RKO (cell line): ENCODE measurements at places on chromosomes 1 and 21.
A peak's percentile ranks its signal among the peaks of the same experiment; 100 is the strongest.

- no peak for DNase-seq
Observed at GRCh38 chr1:207284209-207284897, 37.1 kb upstream of the CD55 start.

- peak; percentile 32 for DNase-seq
Observed at GRCh38 chr1:2468041-2468472, 8.0 kb upstream of the PLCH2 start.

DNA sequence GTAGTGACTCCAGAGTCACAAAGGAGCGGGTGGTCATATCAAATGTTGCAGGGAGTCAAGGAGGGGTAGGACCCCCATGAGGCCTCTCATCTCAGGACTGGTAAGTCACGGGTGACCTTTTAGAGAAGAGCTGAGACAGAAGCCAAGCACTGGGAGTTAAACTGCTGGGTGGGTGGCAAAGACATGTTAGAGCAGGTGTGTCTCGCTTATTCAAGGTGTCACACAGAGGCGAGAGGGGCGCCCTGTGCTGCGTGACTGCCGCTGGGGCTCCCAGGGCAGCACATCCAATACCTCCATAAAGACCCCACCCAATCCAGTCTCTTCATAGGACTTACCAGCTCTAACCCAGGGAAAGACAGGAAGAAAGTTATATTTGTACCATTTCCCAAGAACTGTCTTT lies 15.2 kb downstream of the CASQ2 start:
- no peak for DNase-seq

- DNase-seq, result no peak
Observed at GRCh38 chr1:206678490-206678889, 6.2 kb upstream of the MAPKAPK2 start.

GRCh38 chr1:5424802-5425703 lies 567.2 kb downstream of the NPHP4 start:
- DNase-seq, result no peak

DNA sequence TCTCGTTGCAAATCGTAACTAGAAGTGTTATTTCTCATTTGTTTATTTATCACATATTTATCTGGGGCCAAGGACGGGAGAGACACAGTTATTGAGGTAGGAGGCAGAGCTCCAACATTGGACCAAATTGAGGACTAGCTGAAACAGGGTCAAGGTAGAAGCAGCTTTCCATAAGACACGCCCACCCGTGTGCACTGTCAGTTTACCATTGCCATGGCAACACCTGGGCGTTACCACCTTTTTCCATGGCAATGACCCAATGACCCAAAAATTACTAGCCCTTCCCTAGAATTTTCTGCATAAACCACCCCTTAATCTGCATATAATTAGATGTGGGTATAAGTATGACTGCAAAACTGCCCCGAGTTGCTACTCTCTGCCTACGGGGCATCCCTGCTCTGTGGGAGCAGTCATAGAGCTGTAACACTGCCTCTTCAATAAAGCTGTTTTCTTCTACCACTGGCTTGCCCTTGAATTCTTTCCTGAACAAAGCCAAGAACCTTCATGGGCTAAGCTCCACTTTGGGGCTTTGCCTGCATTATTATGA lies 72.7 kb downstream of the FBXO2 start:
- no peak for DNase-seq

DNA sequence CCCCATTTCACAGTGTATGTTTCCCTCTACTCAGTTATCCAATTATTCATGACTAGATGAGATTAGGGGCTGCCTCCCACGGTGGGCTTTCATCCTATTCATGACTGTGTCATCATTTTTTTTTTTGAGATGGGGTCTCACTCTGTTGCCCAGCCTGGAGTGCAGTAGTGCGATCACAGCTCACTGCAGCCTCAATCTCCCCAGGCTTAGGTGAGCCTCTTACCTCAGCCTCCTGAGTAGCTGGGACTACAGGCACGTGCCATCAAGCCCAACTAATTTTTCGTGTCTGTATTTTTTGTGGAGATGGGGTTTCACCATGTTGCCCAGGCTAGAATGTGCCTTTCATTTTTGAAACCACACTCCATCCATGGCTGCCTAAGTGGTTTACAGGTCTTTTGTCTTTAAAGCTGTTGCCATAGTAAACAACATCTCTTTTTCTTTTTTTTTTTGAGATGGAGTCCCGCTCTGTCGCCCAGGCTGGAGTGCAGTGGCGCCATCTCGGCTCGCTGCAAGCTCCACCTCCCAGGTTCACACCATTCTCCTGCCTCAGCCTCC lies 60.0 kb downstream of the PIK3CD start:
- DNase-seq, result no peak

DNA sequence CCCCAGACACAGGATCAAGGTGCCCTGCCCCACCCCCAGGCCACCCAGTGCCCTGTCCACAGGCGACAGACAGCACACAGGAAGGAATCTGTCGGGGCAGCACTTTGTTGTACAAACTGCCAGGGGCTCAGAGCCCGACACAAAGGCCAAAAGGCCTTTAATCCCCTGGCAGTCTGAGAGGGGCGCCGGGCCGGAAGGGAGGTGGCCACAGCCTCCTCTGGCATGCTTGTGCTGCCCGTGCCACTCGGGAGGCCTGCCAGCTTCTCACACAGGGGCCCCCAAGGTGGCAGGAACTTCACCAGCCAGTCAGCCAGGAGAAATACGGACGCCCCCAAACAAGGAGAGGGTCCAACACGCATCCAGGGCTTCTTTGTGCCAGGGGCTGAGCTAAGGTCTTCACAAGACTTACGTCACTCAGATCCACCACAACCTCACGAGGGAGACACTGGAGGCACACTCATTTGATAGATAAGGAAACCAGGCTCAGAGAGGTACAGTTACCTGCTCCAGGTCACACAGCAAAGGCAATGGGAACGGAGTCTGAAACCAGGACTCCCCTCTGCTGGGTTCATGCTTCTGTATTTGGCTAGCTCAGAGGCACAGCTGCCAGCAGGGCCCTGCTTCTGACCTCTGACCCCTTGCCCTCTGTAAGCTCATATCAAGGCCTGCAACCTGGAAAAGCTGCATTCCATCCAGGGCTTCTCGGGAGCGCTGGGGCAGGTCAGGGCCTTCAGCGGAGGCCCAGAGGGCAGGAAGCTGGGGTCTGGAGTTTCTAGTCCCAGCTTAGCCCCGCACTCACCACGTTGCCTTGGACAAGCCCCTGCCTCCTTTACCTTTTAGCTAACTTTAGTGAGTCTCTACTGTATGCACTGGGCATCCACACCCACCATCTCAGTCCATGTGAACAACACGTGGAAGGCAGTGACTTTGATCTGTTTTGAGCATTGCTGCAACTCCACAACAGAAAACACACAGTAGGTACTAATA lies 34.8 kb downstream of the HSPG2 start:
- no peak for DNase-seq

- no peak for DNase-seq
Observed at GRCh38 chr1:219433001-219433400, 179.9 kb downstream of the ZC3H11B start.

- no peak for DNase-seq
Observed at GRCh38 chr1:59504276-59504675, 207.4 kb downstream of the FGGY start.

GRCh38 chr1:168050880-168051279 lies 85.8 kb downstream of the GPR161 start:
- no peak for DNase-seq

DNA sequence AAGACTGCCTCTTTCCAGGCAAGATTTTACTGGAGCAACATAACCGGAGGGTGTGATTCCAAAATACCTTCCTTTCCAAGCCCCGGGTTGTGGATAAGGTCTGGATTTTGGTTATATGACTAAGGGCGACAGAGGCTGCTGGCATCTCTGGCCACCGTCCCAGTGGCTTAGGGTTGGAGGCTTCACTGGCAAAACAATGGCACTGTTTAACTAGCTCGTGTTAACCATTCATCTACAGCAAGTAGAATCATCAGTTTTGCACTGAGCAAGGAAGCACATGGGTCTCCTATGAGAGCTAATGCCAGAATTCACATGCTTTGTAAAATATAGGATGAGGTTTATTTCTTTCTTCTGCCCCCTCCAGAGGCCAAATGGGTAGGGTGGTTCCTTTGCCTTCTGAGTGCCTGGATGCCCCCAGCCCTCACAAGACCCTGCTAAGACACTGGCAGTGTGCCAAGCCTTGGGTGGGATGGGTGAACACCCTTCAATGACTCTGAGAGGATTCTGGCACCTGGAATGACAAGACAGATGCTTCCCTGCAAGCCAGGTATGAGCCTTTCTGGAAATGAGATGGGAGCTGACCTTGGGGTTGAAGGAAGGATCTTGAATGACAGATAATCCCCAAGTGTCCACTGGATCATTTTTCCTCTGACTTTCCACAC lies 36.8 kb downstream of the DHCR24 start:
- DNase-seq, result no peak

DNA sequence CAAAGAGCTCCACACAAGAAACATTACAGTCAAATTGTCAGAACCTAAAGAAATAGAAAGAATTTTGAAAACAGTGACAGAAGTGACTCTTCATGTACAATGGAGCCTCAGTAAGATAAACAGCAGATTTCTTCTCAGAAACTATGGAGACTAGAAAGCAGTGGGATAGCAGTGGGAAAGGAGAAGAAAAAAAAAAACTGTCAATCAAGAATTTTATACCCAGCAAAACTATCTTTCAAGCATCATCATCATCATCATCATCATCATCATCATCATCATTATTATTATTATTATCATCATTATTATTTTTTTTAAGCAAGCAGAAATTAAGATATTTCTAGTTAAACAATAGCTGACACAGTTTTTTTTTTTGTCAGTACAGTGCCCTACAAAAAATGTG lies 24.2 kb downstream of the CEP170 start:
- DNase-seq, result peak; percentile 39

DNA sequence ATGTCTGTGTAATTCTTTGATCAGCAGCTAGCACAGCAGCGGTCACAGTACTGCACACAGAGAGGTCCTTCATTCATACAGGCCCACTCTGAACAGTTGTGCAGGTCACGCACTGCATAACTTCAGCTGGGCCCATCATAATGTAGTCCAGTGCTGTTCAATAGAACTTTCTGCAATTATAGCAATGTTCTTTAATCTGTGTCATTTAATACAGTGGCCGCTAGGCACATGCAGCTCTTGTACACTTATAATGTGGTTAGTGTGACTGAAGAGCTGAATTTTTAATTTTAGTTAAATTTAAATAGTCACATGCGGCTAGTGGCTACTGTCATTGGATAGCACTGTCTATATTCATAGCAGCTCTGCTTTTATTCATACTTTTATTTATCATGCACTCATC lies 48.7 kb upstream of the NFASC start:
- DNase-seq, result no peak

DNA sequence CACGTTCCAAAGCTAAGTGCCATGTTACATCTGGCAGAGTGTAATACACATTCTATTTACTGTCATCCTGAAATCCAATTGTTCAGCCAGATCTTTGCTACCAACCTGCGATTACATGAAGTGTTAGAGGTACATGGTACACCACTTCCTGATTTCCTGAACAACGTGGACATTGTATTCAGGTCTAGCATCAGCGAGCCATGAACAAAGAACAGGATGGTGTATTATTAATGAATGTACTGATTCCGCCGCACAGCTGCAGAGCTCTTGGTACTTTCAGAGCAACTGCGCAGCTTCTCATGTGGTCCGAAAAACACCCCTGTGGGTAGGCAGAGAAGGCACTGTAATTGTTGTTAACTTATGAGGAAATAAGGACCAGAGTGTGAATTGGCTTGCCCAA lies 511.4 kb downstream of the AJAP1 start:
- DNase-seq, result no peak

- DNase-seq, result no peak
Observed at GRCh38 chr1:27336756-27337155, 5.1 kb upstream of the SYTL1 start.

GRCh38 chr1:151661751-151662150 lies 49.9 kb downstream of the SNX27 start:
- DNase-seq, result no peak

DNA sequence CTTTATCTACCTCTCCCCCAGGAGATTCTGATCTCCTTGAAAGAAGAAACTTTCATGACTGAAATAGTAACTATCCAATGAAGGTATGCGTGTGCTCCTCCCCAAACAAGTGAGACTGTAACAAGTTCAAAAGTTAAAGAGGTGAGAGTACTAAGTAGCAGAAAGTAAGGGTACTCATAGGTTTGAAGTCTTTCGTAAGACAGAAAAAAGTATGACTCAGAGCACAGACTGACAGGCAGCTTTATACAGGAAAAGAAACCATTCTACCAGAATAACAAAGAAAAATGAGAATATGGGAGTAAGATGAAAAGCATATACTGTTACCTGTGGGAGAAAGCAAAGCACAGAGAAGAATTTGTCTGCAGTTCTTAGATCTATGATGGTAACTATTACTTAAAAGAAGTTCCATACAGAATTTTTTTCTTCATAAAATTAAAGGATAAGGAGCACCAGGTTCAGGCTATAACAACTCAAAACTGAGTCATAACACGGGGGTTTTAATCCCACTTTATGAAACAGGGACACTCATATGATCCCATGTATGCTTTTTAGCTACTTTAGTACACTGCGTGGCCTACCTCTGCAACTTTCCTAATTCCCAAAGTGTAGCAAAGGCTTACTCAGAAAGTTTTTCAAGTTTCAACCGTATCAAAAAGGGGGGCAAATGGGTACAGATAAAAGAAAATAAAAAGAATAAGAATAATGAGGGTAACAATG lies 52.0 kb downstream of the FOXJ3 start:
- DNase-seq, result peak; percentile 35

DNA sequence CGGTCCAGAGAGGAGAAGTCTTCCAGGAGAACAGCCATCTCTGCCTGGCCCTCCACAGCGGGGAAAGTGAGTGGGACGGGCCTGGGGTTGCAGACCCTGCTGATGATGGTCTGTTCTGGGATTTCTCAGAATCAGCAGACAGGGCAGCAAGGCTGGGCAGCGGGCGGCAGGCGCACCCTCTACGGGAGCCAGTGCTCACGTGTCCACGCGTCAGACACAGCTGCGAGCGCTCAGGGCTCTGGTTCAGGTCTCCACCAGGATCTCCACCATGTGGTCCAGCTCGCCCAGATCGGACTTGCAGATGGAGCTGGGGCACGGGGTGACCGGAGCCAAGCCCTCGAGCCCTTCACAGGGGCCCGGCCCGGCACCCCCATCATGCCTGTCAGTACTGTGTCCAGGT lies 5.5 kb downstream of the CLCA4 start:
- no peak for DNase-seq

DNA sequence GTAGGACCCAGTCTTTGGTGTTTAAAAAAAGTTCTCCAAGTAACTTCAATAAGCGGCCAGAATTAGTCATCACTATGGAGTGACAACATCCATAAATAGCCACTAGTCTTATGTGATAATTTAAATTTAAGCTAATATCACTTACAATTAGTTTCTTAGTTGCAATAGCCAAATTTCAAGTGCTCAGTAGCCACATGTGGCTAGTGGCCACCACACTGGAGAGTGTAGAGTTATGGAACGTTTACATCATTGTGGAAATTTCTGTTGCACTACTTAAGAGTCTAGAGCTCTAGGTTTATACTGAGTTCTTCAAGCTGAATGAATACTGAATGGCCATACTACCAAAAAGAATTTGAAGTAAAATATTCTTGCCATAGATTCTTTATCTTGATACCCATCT lies 121.1 kb downstream of the RUNX1 start:
- DNase-seq, result no peak

DNA sequence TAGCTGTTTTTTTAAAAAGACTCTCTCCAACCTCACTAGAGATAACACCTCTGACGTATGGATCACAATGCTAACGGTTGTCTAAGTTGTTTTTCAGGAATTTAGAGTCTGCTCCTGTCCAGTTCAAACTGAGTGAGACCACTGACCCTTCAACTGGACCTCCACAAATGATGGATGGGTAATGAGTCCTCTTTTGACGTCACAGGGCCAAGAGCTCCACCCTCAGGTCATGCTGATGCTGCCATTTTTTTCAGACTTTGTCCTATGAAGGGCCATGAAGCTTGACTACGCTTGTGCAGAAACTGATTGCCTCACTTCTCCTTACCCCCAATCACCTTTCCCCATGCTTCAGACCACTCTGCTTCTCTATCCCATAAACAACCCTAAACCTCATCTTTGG lies 16.6 kb downstream of the GRIK3 start:
- no peak for DNase-seq
